Natural killer cell treated with Interleukin-12 subunit alpha and Interleukin-12 subunit beta and Interleukin-15 and Interleukin-18, amount 100 ng/mL, for 72 hours (primary cell): ENCODE measurements at places on chromosomes 3 and 15. TPM values are rescaled to one million over a fixed set of nuclear protein-coding genes. Genes with fewer than 3 reads are reported as not detected.

GRCh38 chr3:128620268-128620691 is 30.3 kb downstream of the RPN1 start:
- H3K4me3 ChIP-seq = peak overlapping the region; percentile 80
- H3K27me3 ChIP-seq = no peaks in the 10 kb centered on the region
- peaks cover 31% of the 10 kb centered on the region for H3K36me3 ChIP-seq
- H3K4me1 ChIP-seq = peaks cover 46% of the 10 kb centered on the region
- DNase-seq = no peak

DNA sequence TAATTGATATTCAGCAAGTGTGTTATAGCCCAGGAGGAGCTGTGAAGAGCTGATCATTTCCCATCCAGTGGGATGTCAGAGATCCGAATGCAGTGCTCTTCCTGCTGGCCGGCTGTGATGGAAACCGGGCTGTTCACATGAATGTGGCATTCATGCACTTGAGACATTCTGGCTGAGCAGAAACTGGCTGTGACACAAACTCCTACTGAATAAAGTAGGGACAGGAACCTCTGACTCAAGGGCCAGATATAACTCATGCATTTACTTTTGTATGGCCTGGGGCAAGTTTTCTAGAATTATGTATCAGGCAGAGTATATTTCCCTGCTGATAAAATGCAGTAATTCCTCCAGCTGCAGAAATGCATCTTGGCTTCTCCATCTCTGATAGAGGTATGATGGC is 83.4 kb upstream of the FAM3D start:
- H3K27me3 ChIP-seq = no peaks in the 10 kb centered on the region
- no peaks in the 10 kb centered on the region for H3K4me1 ChIP-seq
- no peak for DNase-seq
- H3K27ac ChIP-seq = no peak overlapping the region

- no peaks in the 10 kb centered on the region for H3K27me3 ChIP-seq
- H3K4me3 ChIP-seq = no peak overlapping the region
- no peaks in the 10 kb centered on the region for H3K4me1 ChIP-seq
- H3K27ac ChIP-seq = no peak overlapping the region
- DNase-seq = no peak
Measured at GRCh38 chr3:181454451-181455027, 257.2 kb upstream of the SOX2 start.

GRCh38 chr3:98886525-98886924 is 15.0 kb downstream of the DCBLD2 start:
- no peak overlapping the region for H3K4me3 ChIP-seq
- H3K27me3 ChIP-seq = no peaks in the 10 kb centered on the region
- no peaks in the 10 kb centered on the region for H3K36me3 ChIP-seq
- no peaks in the 10 kb centered on the region for H3K4me1 ChIP-seq
- no peak overlapping the region for H3K27ac ChIP-seq

Gene MITF
- total RNA-seq = not detected

Gene C3orf49
- not detected for total RNA-seq

Gene WWTR1
- total RNA-seq = 6.7 TPM

GRCh38 chr15:95439922-95440376 is 890.6 kb upstream of the NR2F2 start:
- no peak overlapping the region for H3K27ac ChIP-seq
- no peak for DNase-seq
- H3K4me1 ChIP-seq = peaks cover 8% of the 10 kb centered on the region
- H3K27me3 ChIP-seq = peaks cover 8% of the 10 kb centered on the region
- H3K36me3 ChIP-seq = peaks cover 19% of the 10 kb centered on the region

DNA sequence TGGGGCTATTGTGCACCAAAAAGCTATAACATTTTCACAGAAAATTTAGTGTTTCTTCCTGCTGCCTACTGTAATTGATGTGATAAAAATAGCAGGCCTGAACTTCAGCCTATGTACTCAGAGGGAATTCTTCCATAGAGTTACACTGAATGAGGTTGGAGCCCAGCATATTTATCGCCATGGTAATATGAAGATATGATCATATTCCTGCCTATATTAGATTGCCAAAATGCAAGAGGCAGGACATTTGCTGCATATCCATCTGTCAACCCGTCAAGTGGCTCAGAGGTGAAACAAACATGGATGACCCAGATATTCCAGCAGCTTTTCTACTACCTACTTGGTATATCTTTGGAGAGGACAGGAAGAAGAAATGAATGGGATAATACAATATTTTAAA is 1150.6 kb downstream of the TBL1XR1 start:
- no peak for DNase-seq
- no peak overlapping the region for H3K4me3 ChIP-seq
- no peaks in the 10 kb centered on the region for H3K4me1 ChIP-seq
- no peak overlapping the region for H3K27ac ChIP-seq
- H3K27me3 ChIP-seq = no peaks in the 10 kb centered on the region

- peaks cover 10% of the 10 kb centered on the region for H3K4me1 ChIP-seq
- no peak overlapping the region for H3K27ac ChIP-seq
- no peak for DNase-seq
Measured at GRCh38 chr15:69128667-69129311, 31.6 kb upstream of the GLCE start.

- DNase-seq = no peak
- no peaks in the 10 kb centered on the region for H3K36me3 ChIP-seq
- H3K27me3 ChIP-seq = peaks cover 3% of the 10 kb centered on the region
- H3K27ac ChIP-seq = no peak overlapping the region
Measured at GRCh38 chr3:31823184-31823583, 157.9 kb downstream of the OSBPL10 start.

Gene RASGRF1
- total RNA-seq = not detected

- no peaks in the 10 kb centered on the region for H3K36me3 ChIP-seq
- H3K4me3 ChIP-seq = no peak overlapping the region
- DNase-seq = no peak
- H3K27me3 ChIP-seq = no peaks in the 10 kb centered on the region
Measured at GRCh38 chr3:59698091-59698490, 648.3 kb upstream of the CFAP20DC start.

GRCh38 chr15:48109212-48109611 is 11.6 kb upstream of the SLC24A5 start:
- peaks cover 27% of the 10 kb centered on the region for H3K27me3 ChIP-seq
- no peak for DNase-seq
- no peak overlapping the region for H3K4me3 ChIP-seq
- H3K4me1 ChIP-seq = no peaks in the 10 kb centered on the region
- no peak overlapping the region for H3K27ac ChIP-seq

GRCh38 chr3:133093366-133093765 is 55.2 kb downstream of the TMEM108 start:
- no peak overlapping the region for H3K4me3 ChIP-seq
- no peaks in the 10 kb centered on the region for H3K36me3 ChIP-seq
- peaks cover 4% of the 10 kb centered on the region for H3K27me3 ChIP-seq
- no peak for DNase-seq
- H3K4me1 ChIP-seq = no peaks in the 10 kb centered on the region

DNA sequence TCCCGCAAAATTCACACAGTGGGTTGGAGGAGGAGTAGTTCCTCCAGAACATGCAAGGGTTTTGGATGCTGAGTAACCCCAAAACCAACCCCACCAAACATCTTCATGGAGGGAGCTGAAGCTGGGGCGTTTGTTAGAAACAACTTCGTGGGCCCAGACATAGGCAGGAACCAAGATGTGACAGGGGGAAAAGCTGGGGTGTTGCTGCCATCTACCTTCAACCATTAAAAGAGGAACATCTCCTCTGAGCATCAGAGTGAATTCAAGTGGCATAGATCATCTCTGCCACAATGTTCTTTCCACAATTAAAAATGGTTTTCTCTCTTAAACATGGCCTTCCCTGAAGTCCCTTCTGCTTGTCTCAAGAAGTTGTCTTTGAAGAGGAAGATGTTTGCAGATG is 20.5 kb downstream of the SIDT1 start:
- H3K27me3 ChIP-seq = no peaks in the 10 kb centered on the region
- peak overlapping the region; percentile 28 for H3K27ac ChIP-seq
- H3K4me3 ChIP-seq = no peak overlapping the region
- peaks cover 32% of the 10 kb centered on the region for H3K4me1 ChIP-seq
- no peak for DNase-seq
- no peaks in the 10 kb centered on the region for H3K36me3 ChIP-seq

Gene GOLGA8M
- 33.1 TPM for total RNA-seq

DNA sequence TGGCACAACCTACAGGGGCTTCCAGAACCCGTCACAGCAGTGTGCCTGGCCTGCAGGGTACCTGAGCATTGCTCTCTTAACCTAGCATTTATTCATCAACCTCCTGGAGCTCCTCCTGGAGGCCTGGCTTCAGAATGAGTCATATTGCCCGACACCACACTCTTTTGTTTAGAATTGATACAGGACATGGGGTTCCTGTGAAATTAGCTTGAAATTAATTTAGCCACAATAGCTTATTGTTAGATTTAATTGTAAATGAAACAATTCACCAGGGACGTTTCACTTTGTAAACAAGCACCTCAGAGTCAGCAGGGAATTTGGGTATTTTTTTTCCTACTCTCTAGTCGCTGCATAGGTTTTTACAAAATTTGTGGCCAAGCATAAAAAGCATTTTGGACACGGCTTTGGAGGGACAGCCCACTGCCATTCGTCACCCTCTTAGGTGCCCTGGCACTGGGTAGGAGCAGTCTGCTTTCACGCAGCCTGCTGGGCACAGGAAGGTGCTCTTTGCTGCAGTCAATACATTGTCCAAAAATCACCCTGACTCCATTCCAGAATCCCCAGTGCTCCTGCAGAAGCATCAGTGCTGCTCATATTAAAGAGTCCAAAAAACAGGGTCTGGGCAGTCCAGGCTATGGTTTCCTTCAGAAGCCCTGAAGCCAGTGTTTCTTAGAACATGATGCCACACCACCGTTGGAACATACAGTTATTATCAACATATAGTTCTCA is 60.8 kb upstream of the MEF2A start:
- H3K4me3 ChIP-seq = peak overlapping the region; percentile 86
- H3K36me3 ChIP-seq = peaks cover 4% of the 10 kb centered on the region
- no peak overlapping the region for H3K27ac ChIP-seq
- DNase-seq = no peak
- peaks cover 58% of the 10 kb centered on the region for H3K4me1 ChIP-seq

- no peaks in the 10 kb centered on the region for H3K4me1 ChIP-seq
- H3K27me3 ChIP-seq = no peaks in the 10 kb centered on the region
- no peak overlapping the region for H3K27ac ChIP-seq
- no peaks in the 10 kb centered on the region for H3K36me3 ChIP-seq
- no peak for DNase-seq
- H3K4me3 ChIP-seq = no peak overlapping the region
Measured at GRCh38 chr3:22474706-22475445, 723.9 kb upstream of the ZNF385D start.

DNA sequence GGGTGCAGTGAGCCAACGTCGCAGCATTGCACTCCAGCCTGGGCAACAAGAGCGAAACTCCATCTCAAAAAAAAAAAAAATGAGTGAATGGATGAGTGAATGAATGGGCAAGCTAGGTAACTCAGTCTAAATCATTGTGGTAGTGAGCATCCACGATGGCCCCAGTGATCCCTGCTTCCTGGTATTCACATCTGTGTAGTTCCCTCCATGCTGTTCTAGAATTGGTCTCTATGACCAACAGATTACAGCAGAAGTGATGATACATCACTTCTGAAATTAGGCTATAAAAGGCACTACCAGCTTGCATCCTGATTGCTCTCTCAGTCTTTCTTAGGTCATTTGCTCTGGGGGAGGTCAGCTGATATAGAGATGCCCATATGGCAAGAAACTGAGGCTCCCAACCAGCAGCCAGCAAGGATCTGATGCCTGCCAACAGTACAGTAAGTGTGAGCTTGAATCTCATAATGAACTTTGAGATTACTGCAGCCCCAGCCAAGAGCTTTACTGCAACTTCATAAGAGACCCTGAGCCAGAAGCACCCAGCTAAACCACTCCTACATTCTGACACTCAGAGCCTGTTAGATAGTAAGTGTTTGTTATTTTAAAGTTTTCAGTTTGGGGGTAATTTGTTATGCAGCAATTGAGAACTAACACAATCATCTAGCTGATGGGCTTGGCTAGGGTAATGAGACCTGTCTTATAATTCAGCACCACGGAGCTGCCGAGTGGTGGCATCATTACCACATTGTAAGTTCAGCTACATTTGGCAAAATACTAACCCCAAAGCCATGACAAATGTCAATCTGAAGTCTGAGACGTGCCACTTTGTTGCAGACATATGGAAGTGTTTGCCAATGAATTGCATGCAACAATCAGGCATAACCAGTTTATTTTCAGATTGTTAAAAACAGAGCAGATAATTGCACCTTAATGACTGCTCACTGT is 53.0 kb downstream of the KLHL6 start:
- peaks cover 14% of the 10 kb centered on the region for H3K4me1 ChIP-seq
- H3K27ac ChIP-seq = no peak overlapping the region
- H3K4me3 ChIP-seq = no peak overlapping the region
- H3K27me3 ChIP-seq = no peaks in the 10 kb centered on the region
- peaks cover 5% of the 10 kb centered on the region for H3K36me3 ChIP-seq

DNA sequence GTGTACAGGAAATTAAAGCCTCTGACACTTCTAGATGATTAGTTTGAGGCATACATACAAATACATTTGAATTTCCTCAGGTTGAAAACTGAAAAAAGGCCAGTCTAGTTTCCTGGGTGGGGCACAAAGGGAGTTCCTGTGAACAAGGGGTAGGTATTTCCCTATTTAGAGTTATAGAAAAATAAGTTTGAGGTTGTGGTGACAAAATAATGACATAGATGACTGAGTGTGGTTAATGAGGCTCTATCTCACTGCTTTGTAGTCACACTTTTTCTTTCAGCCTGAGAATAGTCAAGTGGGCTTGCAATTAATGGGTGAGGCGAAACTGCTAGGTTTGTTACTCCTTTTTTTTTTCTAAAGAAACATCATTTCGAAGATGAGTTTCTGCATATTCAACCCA is 4.3 kb downstream of the SLCO3A1 start:
- H3K27me3 ChIP-seq = peaks cover 3% of the 10 kb centered on the region
- H3K27ac ChIP-seq = peak overlapping the region; percentile 41
- peaks cover 55% of the 10 kb centered on the region for H3K4me1 ChIP-seq
- no peaks in the 10 kb centered on the region for H3K36me3 ChIP-seq
- no peak for DNase-seq

DNA sequence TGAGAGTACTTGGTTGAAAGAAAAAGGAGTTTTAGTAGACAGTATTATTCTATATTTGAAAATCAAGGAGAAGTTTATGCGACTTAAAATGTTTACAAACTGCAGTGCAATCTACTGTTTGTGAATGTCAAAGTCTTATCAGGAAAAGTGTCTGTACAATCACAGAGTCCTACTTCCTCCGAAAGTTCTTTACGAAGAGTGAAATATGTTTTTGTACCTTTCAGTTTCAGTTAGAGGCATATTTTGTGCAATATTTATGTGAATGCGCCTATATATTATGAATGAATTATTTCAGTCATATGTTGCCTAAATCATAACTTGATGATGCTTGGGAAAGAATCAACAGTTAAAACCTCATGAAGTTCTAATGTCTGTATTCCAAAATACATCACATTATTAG is 31.5 kb downstream of the NGRN start:
- peaks cover 9% of the 10 kb centered on the region for H3K27me3 ChIP-seq
- no peak overlapping the region for H3K27ac ChIP-seq
- H3K4me1 ChIP-seq = peaks cover 11% of the 10 kb centered on the region
- DNase-seq = no peak
- H3K36me3 ChIP-seq = no peaks in the 10 kb centered on the region

GRCh38 chr3:3998140-3998922 is 199.1 kb downstream of the LRRN1 start:
- H3K27me3 ChIP-seq = no peaks in the 10 kb centered on the region
- H3K36me3 ChIP-seq = no peaks in the 10 kb centered on the region
- H3K27ac ChIP-seq = no peak overlapping the region
- H3K4me3 ChIP-seq = no peak overlapping the region
- no peak for DNase-seq
- H3K4me1 ChIP-seq = no peaks in the 10 kb centered on the region

Gene UROC1
- not detected for total RNA-seq
